ENCODE measurements at places on chromosomes 3 and 15.

GRCh38 chr3:106333911-106334618 lies 465.3 kb upstream of the CBLB start:
- no peak for DNase-seq

GRCh38 chr3:66404903-66405700 lies 95.7 kb downstream of the LRIG1 start:
- no peak for DNase-seq

DNA sequence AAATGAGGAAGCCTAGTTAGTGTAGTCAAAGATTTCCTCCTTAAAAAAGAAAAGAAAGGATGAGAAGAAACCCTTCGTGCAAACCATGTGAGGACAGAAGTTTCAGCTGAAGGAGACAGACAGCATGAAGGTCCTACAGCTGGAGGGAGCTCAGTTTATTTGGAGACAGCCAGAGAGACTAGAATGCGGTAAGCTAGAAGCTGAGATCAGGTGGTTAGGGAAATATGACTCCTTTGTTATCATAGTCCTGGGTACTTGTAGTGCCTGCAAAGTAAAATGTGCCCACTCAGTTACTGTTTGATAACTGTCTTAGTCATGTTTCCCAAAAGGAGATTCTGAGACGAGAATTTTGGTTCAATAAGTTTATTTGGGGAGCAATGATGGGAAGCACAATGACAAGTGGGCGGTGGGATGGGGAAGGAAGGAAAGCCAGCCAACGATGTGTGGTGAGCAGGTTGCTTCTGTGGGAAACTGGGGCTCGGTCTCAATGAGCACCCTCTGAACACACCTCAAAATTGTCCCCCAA lies 178.8 kb upstream of the SNTN start:
- DNase-seq = no peak

DNA sequence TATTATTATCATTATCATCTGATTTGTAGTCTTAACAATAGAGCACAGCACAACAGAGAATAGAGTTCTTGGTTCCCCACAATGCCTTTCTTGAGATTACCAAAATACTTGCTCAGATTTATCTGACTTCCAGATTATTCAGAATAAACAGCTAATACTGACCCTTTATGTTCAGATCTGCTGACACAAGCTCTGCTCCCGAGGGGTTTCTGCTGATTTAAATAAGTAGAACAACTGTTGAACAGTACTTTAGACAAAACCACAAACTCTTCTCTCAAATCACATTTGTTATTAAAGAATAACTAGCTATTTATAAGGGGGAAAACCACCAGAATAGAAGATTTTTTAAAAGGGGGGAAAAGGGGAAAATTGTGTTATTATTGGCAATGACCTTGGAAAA lies 380.2 kb upstream of the ATP11B start:
- no peak for DNase-seq

DNA sequence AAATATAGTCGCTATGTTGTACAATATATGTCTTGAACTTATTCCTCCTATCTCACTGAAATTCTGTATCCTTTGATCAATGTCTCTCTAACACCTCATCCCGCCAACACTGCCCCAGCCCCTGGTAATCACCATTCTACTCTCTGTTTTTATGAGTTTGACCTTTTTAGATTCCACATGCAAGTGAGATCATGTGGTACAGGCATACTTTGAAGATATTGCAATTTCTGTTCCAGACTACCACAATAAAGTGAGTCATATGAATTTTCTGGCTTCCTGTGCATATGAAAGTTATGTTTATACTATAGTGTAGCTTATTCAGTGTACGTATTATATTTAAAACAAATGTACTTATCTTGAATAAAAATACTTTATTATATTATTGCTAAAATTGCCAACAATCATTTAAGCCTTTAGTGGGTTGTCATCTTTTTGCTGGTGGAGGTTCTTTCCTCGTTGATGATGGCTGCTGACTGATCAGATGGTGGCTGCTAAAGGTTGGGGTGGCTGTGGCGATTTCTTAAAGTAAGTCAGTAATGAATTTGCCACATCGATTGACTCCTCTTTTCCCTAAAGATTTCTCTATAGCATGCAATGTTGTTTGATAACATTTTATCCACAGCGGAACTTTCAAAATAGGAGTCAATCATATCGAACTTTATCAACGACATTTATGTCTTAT lies 257.2 kb downstream of the NFKBIZ start:
- DNase-seq = no peak

DNA sequence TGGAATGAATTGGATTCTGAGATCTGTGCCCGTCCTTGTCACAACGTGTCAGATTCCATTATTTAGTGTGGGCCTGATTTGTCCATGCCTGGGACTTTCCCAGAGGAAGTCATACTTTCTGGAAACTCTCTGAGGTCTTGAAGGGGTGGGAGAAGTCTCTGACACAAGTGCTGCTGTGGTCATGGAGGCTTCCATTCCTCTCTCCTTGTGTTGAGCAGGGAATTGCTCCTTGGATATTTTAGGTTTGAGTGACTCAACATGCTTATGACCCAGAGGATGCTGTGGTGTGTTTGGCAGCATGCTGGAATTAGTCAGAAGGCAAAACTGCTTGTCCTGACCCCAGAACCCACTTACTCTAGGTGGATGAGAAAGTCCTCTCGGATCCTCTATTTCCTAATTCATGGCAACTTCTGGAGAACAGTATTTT lies 132.1 kb downstream of the LPP start:
- DNase-seq = no peak

DNA sequence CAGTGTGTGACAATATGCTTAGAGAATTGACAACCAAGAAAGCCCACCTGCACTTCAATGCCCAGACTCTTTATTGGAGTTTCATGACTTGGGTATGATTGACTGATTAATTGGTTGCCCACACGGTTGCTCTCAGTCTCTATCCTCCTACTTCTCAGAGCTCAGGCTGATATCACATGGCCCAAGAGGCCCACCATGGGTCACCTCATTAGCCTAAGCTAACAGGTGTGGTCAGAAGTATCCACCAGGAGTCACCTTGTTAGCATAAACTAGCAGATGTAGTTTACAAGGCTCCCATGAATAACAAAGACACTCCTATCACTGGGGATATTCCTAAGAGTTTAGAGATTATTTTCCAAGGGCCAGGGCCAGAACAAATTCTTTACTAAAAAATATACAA lies 120.2 kb upstream of the MBNL1 start:
- no peak for DNase-seq

GRCh38 chr3:32998631-32999451 lies 47.4 kb downstream of the CCR4 start:
- DNase-seq = no peak
